ENCODE measurements at places on chromosomes 5 and 9. TPM values are rescaled to one million over a fixed set of nuclear protein-coding genes. Genes with fewer than 3 reads are reported as not detected.

The GTF2H2C gene
- total RNA-seq: 26.1 TPM

GRCh38 chr5:464843-465590, 22.0 kb downstream of the EXOC3 start:
- no peak for DNase-seq

- DNase-seq: no peak
Observed at GRCh38 chr9:13292782-13293181, 13.3 kb upstream of the MPDZ start.

The ARHGEF28 gene
- total RNA-seq: 44.7 TPM

DNA sequence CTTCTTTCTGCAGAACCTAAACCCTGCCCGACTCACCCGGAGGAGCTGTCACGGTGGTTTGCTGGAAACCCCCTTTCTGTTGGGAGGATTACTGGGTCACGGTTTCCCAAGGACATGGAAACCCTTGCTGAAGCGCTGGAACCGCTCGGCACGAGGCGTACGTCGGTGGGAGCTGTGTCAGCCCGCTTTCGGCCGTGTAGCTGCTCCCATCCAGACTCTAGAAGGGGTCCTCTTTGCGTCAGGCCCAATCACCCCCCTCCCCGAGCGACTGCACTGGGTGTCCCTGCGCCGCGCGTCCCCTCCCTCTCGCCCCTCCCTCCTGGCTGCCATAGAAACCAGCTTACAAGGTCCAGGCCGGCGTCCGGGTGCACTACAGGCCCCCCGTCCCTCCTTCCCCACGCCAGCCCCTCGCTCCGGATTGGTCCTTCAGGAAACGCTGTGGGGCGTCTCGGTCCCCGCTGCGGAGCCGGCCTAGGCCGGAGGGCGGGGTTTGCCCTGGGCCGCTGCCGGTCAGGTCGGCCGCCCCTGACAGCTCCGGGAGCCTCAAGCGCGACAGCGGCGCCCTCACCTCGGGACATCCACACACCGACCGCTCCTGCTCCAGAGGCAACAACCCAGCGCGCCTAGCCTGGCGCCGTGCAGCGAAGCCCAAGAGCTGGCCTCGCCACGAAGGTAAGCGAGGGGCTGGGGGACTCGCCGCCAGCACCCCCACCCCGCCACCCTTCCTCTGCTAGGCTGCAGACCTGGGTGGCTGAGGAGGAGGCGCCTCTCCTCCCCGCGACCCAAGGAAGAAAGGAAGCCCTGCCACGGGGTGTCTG, at the start of gene NIM1K:
TSS of gene NIM1K (plus strand) at position 486 of the 818 bp plus-strand sequence. CDS start 53,551 bp downstream, outside the sequence.
- no peak for DNase-seq

- DNase-seq: no peak
Observed at GRCh38 chr9:122372856-122373845, 2.3 kb downstream of the PTGS1 start.

The SPRY4 gene
- total RNA-seq: 1.3 TPM

DNA sequence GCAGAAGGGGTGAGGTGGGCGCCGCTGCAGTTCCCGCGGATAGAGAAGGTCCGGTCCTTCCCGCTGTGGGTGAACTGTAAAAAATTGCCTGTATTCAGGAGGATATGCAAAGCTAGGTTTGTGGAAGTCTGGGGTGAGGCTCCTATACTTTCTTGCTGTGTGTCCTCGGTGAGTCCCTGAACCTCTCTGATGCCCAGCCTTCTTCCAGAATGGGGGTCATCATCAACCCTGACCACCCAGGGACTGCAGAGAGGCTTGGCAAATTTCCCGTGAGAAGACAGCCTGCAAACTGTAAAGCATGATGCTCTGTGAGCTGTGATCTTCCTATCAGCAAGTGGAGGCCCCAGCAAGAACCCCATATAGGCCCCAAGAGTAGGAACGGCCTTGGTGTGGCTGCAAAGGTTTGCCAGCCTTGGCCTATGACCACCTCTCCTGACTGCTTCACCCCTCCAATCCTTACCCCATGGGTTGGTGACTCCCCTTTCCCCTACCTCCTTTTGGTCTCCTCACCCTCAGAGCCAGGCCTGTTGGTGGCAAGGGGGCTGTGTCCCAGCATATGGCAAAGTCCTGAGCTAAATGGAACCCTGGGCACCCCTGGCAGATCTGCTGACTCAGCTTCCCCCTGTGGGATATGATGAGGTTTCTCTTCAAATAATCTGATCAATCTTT, 760 bp downstream of the ALDH1B1 start:
- no peak for DNase-seq

DNA sequence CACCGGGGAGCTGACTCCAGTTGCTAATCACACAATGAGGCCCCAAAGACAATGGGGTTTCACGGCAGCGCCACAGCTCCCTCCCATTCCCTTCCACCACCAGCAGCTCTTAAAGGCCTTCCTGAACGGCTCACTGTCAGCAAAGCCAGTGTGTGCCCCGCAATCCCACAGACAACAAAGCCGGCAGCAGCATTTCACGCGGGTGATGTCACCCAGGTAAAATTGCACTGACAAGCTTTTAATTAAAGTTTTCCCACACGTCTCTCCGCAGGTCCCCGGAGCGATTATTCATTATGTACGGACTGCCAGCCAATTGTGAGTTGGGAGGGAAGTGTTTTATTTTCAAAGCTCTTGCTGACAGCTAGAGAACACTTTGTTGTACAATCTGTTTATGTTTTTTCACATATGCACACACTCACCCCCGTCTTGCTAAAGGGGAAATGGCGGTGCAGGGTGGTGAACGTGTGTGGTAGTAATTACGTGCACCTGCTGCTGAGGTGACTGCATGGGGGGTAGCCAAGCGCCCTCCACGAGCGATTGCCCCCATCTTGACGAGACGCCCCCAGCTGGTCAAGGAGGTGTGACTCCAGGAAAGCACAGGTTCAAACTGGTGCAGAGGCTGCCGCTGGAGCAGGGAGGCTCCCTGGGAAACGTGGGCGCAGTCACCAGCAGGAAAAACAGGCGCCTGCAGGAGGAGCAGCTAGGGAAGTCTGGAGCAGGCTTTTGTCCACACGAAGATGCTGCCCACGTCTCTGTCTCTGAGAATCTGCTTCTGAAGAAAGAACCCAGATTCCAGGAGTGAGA, 65.0 kb downstream of the IRX2 start:
- DNase-seq: peak; percentile 63

GRCh38 chr5:52896534-52897237, 92.5 kb upstream of the ITGA2 start:
- DNase-seq: no peak

- DNase-seq: peak; percentile 81
Observed at GRCh38 chr5:143143973-143144372, 259.5 kb downstream of the NR3C1 start.

GRCh38 chr9:69746859-69747560, 12.8 kb downstream of the PTAR1 start:
- DNase-seq: no peak

GRCh38 chr5:111641533-111642233, 115.3 kb downstream of the NREP start:
- peak; percentile 89 for DNase-seq

- DNase-seq: no peak
Observed at GRCh38 chr9:34684816-34685215, 6.3 kb downstream of the CCL19 start.

The LECT2 gene
- not detected for total RNA-seq

The IER5L gene
- total RNA-seq: 15.7 TPM

- no peak for DNase-seq
Observed at GRCh38 chr5:177427919-177428573, 1.6 kb downstream of the GRK6 start.

GRCh38 chr9:101414839-101415238, 16.2 kb downstream of the ZNF189 start:
- no peak for DNase-seq

DNA sequence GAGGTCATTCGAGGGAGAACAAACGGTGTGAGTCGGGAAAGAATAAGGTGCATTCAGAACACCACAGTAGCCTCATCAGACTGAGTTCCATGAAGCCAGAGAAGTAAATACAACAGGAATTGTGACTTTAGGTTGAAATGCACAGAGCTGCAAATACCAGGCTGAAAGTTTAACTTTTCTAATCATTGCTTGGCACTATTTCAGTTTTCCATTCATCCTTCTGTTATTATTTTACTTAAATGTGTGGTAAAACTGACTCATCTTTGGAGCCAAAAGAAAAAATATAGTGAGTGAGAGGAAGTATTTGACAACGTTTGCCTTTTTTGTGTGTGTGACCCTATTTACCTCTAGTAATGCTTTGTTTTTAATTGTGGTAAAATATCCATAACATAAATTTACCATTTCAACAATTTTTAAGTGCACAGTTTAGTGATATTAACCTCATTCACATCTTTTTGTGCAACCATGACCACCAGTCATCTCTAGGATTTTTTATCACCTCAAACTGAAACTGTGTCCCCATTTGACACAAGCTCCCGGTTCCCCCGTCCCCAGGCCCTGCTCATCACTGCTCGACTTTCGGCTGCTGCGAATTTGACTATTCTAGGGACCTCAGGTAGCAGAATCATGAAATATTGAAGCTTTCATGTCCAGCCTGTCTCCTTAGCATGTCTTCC, 166.8 kb downstream of the HSD17B3 start:
- DNase-seq: no peak

DNA sequence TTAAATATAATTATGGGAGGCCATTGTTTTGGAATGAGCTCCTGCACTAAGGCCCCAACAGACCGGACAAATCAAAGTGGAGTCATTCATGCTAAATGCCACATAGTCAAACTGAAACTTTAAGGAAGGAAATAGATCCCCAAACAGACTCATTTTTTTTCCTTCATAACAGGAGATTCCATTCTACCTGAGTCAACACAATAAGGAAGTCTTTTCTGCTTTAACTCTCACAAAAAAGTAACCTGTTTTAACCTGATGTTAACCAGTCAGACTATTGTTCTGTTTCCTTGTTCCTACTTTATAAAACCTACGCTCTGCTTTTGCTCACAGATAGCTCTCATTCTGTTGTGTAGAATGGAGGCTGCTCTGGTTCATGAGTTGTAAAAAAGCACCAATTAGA, 234.9 kb downstream of the YTHDC2 start:
- DNase-seq: peak; percentile 66

DNA sequence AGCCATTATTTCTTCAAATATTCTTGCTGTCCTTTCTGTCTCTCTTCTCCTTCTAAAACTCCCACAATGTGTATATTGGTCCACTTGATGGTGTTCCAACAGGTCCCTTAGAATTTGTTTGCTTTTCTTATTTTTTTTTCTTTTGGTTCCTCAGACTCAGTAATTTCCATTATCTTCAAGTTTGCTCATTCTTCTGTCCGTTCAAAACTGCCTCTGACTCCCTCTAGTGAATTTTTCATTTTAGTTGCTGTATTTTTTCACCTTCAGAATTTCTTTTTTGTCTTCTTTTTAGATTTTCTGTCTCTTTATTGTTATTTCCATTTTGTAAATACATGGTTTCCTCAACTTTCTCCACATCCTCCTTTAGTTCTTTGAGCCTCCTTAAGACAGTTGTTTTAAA, 6.4 kb upstream of the SRP19 start:
- no peak for DNase-seq

DNA sequence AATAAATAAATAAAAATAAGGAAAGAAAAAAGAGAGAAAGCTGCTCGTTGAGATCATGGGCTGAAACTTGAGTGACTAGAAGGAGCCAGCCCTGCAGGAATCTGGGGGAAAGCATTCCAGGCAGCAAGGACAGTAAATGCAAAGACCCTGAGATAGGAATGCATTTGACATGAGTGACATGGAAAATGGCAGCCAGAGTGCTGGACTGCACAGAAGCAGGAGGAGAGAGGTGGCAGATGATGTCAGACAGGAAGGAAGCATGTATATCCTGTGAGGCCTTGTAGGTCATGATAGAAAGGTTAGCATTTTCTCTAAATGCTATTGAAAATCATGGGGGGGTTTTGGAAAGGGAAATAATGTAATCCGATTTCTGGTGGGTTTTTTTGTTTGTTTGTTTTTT, 29.1 kb downstream of the ADRA1B start:
- no peak for DNase-seq

DNA sequence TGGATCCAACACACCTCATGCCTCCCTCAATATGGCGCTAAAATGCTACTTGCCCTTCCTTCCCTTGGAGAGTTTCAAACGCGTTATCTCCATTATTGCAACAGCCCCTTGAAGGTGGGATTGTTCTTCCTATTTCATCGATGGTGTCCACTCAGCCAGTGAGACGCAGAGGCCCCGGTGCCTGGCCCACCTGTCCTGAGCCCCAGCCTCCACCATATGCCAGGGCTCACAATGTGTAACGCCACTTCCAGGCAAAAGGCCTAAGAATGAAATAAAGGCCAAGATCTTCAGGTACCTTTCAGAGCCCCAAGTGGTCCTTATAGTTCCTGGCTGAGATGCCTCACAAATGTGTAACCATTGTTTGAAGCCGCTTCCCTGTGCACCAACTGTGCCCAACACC, 170.7 kb upstream of the PHYKPL start:
- DNase-seq: no peak

DNA sequence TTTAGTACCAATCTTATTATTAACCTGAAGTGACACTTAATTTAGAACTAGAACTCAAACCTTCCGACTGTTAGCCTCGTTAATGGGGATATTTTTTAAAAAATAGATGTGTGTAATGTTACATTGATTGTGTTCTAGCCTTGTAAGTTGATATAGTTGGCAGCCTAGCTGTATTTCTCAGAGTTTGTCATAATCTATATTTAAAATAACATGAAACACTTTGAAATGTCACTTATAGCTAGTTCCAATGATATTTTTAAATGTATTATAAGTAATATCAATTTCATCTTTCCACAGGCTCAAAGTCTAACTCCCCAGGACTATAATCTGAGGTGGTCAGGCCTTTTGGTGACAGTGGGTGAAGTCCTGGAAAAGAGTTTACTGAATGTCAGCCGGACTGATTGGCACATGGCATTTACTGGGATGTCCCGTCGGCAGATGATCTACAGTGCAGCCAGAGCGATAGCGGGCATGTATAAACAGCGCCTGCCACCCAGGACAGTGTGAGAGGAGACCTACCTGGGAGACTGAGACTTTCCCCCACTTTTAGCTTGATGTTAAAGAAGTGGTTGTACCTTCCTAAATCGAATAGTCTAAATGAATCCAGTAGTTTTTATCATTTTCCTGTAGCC, 34.1 kb downstream of the PRRC1 start:
- no peak for DNase-seq

The SVEP1 gene
- total RNA-seq: 0.26 TPM

The PNPLA7 gene
- total RNA-seq: 0.26 TPM

The PCDHA11 gene
- 0.79 TPM for total RNA-seq

DNA sequence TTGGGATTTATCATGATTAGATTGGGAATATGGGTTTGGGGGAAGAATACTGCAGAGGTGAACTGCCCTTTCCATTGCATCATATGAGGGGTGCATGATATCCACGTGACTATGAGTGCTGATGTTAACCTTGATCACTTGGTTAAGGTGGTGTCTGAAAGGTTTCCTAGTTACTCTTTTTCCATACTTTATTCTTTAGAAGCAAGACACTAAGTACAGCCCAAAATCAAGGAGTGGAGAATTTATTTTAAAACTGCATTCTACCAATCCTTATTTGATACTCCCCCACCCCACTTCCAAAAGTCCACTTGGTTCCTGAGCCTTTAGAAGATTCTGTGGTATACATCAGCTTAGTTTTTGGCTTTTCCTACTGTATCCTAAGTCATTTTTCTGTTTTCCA, 20.3 kb upstream of the STOM start:
- no peak for DNase-seq

GRCh38 chr5:150593593-150593992, 46.9 kb upstream of the SYNPO start:
- no peak for DNase-seq
